ENCODE measurements at places on chromosomes 3 and 15.

GRCh38 chr15:89187986-89188514 lies 33.3 kb downstream of the RLBP1 start:
- DNase-seq = no peak

DNA sequence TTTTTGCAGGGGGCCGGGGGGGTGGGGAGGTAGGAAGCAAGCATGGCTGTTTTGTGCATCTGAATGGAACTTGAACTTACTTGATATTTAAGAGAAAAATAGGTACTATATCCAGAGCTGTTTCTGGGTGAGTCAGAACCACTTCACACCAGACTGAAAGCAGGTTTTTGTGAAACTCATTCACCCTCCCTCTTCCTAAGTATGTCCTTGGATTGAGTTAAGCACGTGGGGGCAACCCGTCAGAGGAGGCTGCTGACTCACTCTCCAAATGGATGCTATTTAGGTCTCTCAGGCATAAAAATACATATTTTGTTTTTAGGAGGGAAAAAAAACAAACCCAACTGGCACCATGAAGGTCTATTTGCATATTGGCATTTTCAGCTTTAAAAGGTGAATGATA lies 270.3 kb downstream of the RYR3 start:
- peak; percentile 58 for DNase-seq

- DNase-seq = no peak
These were observed 14.0 kb downstream of the RCN2 start for GRCh38 chr15:76945494-76946093.

- no peak for DNase-seq
These were observed 14.0 kb downstream of the GXYLT2 start for GRCh38 chr3:72901840-72902239.

Data from A172 (cell line).